ENCODE measurements at places on chromosomes 12 and 14.

- no peak for DNase-seq
Measured at GRCh38 chr12:57097554-57097835, 8.6 kb downstream of the NAB2 start.

GRCh38 chr12:112352921-112353320, 29.3 kb downstream of the HECTD4 start:
- no peak for DNase-seq

- no peak for DNase-seq
Measured at GRCh38 chr12:112130441-112130998, 5.2 kb downstream of the TRAFD1 start.

- peak; percentile 42 for DNase-seq
Measured at GRCh38 chr12:3313675-3314663, 177.0 kb upstream of the PRMT8 start.

GRCh38 chr14:93337143-93337753, 4.4 kb upstream of the BTBD7 start:
- DNase-seq: no peak

GRCh38 chr12:11832093-11832492, 182.6 kb downstream of the ETV6 start:
- no peak for DNase-seq

DNA sequence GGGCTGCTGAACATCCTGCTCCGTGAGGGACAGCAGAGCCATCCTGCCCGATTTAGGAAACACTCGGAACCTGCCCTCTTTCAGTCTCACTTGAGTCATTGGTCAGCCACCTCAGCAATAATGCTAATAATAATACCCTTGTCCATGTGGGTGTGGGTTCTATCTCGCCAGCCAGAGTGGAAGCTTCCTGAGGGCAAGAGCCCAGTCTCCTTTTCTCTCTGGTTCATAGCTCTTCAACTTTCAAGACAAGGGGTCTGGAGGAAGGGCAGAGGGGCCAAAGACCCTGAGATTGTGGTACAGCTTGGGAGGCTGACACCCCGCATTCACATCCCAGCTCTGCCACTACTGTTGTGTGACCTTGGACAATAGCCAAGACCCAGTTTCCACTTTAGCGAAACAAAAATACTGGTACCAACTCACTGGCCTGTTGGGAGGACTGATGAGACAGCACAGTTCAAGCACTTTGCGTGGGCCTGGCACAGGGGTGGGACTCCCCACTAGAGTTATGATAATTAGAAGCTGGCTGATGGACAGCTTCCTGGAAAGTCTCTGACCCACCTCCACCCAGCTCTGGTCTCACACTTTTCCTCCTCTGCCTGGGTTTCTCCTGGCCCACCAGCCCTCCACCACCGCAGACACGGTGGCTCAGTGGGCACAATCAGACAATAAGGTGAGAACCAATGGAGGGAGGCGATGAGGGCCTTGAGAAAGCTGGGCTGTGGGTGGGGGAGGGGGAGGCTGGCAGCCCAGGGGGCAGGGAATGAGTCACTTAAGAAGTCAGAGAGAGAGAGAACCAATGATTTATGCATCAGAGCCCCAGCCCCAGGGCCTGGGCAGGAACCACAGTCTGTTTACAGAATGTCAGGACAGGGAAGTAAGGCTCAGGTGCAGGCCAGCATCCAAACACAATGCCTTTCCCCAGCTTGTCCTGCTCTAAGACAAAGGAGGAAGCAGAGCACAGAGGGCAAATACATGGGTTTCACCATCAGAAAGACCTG, 9.6 kb downstream of the FAIM2 start:
- no peak for DNase-seq

- DNase-seq: no peak
Measured at GRCh38 chr14:58736606-58737005, 98.8 kb downstream of the DACT1 start.

DNA sequence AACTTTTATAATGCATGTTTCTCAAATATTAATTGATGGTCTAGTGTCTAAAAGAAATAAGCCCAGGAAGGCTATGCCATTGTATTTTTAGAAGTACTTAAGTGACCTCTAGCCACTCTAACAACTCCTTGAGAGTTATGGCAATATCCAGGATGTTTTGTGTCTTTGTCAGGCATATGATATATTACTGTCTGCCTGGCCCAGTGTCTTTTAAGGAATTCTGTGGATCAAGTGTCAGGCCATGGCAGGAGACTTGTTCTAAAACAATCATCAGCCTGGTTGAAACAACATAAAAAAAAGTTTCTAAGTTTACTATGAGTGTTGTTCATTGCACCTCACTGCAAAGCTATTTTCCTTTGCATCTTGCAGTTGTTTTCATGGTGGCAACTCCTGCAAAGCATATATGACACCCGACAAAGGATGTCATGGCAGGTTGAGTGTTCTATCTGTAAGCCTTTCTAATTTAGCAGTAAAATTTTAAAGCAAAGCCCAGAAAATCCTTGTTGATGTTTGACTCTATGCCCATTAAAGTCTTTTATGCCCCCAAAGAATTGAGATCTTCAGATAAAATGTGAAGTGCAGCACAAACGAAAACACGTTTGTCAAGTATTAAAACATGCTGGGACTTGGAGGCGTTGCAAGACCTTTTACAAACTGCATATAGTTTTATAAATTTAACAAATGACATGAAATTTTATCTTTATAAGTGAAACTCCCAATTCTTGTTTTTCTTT, 89.5 kb upstream of the SLC38A2 start:
- DNase-seq: no peak

- DNase-seq: no peak
Measured at GRCh38 chr14:60188696-60189095, 23.5 kb upstream of the DHRS7 start.

DNA sequence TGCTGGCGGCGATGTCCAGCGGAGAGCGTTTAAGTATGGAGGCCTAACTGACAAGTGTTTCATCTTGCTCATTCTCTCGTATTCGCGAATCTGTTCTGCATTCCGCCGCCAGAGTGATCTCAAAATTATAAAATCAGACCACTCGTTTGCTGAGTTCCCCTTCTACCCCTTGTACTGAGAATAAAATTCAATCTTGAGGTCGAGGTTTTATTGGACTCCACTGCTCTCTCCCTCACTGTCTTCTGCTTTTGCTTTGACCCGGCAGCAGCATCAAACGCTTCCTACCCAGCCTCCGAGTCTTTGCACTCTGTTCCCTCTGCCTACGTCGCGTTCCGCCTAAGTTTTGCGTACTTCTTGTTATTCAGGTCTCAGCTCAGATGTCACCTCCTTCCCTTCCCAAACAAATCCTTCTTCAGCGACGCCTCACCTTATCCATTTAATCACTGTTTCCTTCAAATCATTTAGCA, 462 bp downstream of the KNTC1 start:
- DNase-seq: peak; percentile 22

DNA sequence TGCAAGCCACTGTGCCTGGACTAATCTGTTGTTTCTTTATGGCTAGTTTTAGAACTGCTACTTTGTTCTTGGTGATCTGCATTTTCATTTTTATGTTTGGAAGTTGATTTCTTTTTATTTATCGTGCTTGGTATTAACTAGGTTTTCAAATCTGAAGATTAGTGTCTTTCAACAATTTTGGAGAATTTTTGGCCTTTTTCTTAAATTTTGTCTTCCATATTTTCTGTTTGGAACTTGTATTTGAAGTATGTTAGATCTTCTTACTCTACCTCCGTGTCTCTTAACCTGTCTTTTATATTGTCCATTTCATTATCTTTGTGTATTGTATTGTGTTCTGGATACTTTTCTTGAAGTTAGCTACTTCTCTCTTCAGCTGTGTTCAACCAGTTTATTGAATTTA, 9.5 kb downstream of the FRS2 start:
- no peak for DNase-seq

- DNase-seq: no peak
Measured at GRCh38 chr12:52523824-52524223, 3.6 kb upstream of the KRT5 start.

DNA sequence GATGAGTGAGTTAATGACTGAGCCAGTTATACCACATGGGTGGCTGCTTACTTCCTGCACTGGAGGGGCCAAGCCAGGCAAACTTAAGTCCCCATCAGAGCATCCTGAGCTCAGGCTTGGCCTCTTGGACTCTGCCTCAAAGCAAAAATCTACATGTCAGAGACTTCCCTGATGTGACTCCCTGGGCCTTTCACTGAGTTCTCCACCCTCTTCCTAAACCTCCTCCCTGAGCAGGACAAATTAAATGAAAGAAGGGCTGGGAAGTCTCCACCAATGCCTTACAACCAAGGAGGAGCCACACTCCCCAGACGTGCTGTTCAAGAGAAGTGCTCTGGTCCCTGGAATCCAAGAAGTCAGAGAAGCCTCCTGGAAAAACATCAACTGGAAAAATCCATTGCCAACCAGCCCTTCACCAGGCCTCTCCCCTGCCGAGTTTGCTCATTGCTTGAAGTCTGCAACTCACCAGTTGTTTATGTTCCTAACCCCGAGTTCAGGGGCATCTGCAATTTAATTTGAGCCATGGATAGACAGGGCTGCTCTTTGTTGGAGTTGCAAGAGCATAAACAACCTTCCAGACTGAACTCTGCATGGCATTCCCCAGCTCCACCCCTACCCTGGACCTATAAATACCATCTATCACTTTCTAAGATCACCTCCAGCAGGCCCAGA, 160.5 kb downstream of the ANO2 start:
- no peak for DNase-seq

DNA sequence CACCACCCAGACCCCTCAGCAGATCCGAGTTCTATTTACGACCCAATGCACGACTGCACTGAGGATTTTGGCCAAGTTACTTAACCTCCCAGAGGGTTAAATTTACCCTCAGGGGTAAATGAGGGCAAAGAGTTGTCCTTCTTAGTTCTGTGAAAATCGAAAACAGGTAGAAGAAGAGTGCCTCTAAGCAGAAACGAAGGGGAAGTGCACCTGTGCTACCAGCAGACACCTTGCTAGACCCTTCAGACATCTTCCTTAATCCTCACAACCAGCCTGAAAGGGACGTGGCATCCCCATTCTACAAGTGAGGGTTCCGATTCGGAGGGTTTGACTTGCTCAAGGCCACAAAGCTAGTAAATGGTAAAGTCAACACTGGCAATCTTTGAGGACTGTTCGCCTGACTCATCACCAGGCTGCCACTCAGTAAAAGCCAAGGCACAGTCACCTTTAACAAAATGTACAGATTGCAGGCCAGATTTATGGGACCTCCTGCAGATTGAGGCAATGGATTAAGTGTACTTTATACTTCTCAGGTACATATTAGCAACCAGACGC, 1.6 kb downstream of the GSG1 start:
- DNase-seq: no peak

- DNase-seq: no peak
Measured at GRCh38 chr14:61409782-61410181, 88.4 kb downstream of the PRKCH start.

- no peak for DNase-seq
Measured at GRCh38 chr14:68685419-68686204, 107.3 kb downstream of the ZFP36L1 start.

- peak; percentile 90 for DNase-seq
Measured at GRCh38 chr12:98503342-98503591, 12.1 kb upstream of the TMPO start.

GRCh38 chr14:22469538-22470303, 119.3 kb downstream of the DAD1 start:
- DNase-seq: no peak

GRCh38 chr12:116416166-116416565, 138.7 kb upstream of the MED13L start:
- no peak for DNase-seq

DNA sequence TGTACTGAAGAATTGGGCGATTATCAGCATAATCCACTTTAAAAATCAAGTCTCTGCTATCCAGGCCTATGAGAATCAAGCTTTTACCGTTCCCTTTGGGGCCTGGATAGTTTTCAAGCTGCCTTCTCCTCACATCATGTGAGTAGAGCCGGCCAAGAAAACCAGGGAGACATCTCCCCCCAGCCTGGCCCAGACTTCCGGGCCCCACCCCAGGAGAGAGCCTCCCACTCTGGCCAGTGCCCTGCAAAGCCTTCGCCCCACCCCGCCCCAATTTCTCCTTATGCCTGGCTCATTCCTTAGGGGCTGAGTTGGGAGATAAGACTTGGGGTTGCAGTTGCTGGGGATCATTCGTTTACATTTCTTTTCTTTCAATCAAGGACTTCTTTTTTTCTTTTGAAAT, 1.4 kb upstream of the TMEM132C start:
- no peak for DNase-seq

Data from nephron progenitor cell (in vitro differentiated cells).